ENCODE measurements at places on chromosomes 3 and 15. TPM values are rescaled to one million over a fixed set of nuclear protein-coding genes. Genes with fewer than 3 reads are reported as not detected.

DNA sequence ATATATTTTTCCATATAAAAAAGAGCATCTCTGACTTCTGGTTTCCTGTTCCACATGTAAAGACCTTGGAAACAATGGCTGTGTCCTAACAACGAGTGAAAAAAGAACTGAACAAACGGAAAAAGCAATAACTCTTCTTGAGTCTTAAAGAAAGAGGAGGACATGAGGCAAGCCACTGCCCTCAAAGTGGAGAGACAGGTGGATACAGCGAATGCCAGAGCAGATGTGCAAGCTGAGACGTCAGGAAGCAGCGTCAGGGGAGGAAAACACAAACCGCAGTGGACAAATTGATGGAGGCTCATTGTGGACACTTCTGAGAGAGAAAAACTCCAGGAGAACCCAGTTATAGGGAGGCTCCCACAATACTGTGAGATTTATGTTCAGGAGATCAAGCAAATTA lies 208.0 kb upstream of the MME start:
- DNase-seq = no peak

Gene RTF1
- 21.4 TPM for total RNA-seq

DNA sequence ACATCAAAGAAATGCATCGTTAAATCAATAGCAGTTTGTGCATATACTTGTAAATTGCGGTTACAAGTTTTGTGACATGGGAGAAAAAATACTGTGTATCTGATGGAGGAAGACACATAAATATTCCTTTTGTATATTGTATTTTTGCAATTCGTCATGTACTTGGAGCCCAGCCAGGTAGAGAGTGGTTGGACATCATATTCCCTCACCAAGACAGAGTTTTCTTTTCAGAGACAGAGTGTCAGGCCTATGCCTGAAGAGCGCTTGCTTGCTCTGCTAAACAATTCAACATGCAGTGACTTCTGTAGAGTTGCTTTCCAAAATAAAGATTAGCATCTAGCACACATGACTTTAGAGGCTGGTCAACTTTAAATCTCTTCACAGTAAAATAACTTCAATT lies 24.8 kb upstream of the MEIS2 start:
- no peak for DNase-seq

Gene SHC4
- total RNA-seq = 4.9 TPM

Gene SEMA3G
- 12.6 TPM for total RNA-seq

Gene NOP10
- 120 TPM for total RNA-seq

DNA sequence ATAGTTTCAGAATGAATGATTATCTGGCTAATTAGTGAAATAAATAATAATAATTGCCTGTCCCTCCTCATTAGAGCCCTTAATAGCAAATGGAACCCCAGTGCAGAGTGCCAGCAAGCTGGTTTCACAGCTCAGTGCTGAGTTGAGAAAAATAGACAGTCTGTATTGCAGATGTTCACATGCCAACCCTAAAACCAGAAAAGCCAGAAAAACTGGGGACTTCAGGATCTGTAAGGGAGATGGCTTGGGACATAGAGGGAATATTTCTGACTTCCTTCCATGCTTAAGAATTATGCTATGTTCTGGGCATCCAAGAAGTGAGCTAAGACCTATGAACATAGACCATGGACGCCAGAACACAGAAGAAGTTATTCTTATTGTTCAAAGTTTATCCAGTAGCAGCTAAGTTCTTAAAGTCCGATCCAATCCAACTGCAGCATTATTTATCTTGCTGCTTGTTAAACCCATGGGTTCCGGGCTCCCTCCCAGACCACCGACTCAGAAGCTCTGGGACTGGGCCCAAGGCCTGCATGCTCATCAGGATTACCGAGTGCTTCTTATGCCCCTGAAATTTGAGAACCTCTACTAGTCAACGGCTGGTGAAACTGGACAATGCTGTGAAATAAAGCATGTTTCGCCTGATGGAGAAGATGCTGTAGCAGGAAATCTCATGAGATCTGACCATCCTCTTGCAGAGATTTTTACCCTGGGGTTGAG lies 158.3 kb downstream of the FOXB1 start:
- DNase-seq = no peak

DNA sequence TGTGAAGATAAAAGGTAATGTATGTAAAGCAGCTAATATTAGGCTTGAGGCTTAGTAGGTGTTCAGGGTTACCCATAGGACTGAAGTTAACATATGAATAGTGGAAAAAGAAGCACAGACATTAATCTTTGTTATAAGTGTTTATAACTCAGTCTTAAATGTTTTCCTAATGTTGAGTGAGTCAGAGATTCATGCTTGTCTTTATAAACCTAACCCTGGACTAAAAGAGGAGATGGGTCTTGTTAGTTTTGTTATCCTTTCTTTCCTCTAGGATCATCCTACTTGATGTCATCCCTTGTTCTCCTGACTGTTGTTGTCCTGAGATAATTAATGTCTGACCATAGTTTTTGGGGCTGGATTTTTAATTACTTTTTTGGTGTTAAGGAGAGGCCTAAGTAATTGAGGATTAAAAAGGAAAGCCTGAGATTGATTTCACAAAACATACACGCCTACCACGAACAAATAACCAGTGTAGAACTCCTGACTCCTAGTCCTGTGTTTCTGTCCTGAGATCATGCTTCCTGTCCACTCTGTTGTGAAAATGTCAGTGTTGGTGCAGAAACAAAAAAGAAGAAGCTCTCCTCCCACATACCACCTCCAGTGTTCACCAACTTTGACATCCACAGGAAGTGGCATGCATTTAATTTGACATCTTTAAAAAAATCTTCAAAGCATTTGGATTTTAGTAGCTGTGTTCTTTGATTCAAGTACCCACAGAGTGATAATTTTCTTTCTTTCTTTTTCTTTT lies 8.4 kb downstream of the MITF start:
- DNase-seq = no peak

GRCh38 chr3:14474363-14475081 lies 65.6 kb downstream of the GRIP2 start:
- no peak for DNase-seq

DNA sequence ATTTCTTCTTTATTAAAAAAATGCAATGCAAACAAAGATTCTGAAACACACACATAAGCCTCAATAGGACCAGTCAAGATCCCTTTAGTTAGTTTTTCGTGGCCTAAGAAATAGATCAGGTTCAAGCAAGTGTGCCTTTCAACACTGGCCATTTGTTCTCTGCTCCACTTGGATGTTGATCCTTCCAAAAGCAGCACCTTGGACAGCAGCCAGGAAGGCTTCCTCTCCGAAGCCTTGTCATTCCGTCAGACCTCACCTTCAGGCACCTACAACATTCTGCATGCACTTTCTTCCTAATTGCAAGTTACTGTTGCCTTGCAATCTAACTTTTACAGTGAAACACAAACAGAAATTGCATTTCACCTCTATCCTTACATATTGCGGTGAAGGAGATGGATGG lies 155.9 kb upstream of the FEZF2 start:
- DNase-seq = no peak

- no peak for DNase-seq
Measured at GRCh38 chr3:151568184-151568583, 107.3 kb upstream of the IGSF10 start.

Gene TMIE
- total RNA-seq = not detected
